EH (cell line): ENCODE measurements at places on chromosomes 5 and 9.

- DNase-seq, result no peak
Observed at GRCh38 chr5:60207040-60207439, 313.5 kb upstream of the PDE4D start.

DNA sequence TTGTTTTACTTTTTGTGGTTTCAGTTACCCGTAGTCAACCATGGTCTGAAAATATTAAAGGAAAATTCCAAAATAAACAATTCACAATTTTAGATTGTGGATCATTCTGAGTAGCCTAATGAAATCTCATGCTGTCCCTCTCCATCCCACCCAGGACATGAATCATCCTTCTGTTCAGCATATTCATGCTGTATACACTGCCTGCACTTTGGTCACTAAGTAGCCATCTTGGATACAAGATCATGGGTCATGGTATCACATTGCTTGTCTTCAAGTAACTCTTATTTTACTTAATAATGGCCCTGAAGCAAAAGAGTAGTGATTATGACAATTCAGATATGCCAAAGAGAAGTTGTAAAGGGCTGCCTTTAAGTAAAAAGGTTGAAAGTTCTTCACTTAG lies 536.5 kb upstream of the ACO1 start:
- DNase-seq, result no peak

GRCh38 chr5:112127861-112128260 lies 291.2 kb downstream of the EPB41L4A start:
- DNase-seq, result no peak

GRCh38 chr5:156532921-156533320 lies 206.0 kb downstream of the SGCD start:
- DNase-seq, result no peak

DNA sequence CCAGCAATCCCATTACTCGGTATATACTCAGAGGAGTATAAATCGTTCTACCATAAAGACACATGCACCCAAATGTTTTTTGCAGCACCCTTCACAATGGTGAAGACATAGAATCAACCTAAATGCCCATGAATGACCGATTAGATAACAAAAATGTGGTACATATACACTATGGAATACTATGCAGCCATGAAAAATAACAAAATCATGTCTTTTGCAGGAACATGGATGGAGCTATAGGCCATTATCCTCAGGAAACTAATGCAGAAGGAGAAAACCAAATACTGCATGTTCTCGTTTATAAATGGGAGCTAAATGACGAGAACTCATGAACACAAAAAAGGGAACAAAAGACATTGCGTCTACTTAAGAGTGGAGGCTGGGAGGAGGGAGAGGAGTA lies 114.5 kb downstream of the HTR4 start:
- DNase-seq, result no peak

DNA sequence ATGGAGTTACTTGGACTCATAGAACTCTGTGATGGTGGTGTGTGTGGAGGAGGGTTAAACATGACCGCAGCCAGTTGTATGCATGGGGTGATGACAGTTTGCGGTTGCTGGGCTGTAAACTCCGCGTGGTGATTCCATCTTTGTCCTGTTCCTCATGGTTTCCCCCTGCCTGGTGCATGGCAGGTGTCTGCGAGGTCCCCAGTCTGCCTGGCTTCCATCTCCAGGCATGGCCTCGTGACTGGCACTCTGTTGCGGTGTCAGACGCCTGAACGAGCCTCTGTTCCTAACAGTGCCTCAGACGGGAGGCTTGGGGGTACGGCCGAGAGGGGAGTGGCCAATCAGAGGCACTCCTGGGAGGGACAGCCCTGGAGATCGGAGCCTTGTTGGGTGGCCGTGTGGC lies 33.9 kb upstream of the SH3PXD2B start:
- no peak for DNase-seq
